Germinal center (tissue), 1 donor: ENCODE measurements at places on chromosomes 1 and 21.

DNA sequence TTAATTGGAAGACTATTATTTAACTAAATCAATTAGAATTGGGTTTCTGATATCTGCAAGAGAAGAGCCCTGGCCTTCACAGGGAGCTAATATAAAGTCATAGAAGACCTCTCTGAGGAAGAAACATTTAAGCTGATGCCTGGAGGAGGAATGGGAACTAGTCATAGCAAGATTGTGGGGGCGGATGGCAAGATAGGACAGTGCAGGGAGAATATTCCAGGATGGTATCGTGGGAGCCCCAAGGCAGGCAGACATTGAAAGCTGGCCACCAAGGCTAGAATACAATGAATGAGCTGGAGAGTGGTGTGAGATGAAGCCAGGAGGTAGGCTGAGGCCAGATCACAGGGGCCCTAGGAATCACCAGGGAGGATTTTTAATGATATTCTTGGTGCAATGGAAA is 20.8 kb upstream of the MYSM1 start:
- no peak for DNase-seq

DNA sequence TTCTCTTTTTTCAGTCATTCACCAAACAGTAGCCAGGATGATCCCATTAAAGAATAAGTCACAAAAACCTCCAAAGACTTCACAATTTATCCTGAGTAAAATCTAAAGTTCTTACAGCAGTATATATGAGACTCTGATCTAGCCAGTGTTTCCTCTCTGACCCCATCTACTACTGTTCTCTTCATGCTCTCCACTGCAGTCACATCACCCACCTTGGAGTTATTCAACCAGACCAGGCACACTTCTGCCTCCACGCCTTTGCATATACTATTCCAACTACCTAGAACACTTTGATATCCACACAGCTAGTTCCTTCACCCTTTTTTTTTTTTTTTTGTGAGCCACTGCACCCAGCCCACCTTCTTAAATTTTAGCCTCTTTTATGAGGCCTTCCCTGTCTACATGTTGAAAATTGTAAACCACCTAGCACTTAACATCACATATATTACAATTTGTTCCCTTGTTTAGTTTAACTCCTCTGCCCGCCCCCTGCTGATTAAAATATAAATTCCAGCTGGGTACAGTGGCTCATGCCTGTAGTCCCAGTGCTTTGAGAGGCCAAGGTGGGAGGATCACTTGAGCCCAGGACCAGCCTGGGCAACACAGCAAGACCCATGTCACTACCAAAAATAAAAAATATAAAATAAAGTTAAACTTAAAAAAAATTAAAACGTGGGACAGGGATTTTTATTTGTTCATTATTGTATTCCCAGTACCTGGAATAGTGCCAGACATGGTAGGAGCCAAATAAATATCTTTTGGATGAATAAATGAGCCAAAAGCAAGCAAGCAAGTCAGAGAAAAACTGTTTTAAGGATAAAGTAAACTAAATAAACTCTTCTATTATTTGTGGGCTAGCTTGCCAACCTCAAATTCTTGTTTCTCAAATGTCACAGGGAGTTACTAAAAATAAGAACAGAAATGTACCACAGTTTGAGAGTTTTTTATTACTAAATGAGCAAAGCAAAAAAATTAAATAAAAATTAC is 35.2 kb upstream of the MUTYH start:
- DNase-seq: peak; percentile 24

- no peak for DNase-seq
Observed at GRCh38 chr1:41648844-41649243, 164.4 kb upstream of the EDN2 start.

GRCh38 chr21:14844001-14844400 is 220.8 kb downstream of the NRIP1 start:
- DNase-seq: no peak

DNA sequence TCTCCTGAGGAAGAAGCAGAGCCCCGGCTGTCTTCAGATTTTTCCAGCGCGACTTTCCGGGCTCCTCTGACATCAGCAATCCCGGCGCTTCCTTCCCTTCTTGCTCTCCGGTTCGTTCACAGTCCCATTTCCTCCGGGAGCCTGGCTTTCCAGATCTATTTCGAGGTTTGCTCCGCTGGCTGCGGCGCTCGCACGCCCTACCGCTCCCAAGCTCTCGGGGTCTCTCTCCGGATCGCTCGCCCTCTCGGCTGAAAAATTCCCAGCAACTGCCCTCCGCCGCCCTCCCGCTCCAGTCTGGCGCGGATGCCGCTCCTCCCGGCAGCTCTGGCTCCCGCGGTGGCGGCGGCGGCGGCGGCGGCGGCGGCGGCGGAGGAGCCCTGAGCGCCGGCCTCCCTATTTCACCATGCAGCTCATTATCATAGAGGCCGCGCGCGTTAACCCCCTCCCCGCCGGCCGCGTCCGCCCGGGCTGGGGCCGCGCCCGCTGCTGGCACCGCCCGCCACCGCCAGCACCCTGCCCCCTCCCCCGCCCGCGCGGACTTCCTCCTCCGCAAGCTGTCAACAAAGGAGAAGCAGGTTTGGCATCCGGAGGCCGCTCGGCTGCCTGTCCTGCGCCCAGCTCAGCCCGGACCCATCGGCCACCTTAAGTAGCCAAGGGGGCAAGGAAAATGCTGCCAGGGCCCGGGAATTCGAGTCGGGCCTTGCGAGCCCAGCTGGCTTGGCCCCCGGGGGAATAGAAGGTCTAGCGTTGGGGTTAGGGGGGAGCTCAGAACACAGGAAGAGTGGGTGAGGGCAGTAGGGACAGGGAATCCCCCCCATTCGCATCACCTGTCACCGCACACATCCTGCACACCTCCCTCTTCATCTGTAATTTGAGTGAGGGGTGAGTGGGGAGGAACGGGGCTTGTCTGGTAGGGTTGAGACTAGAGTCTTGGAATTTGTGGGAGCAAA is at the start of gene PLXNA2:
Gene PLXNA2, minus strand, starts transcription at position 418 of the 950 bp plus-strand sequence. CDS start 26,462 bp downstream, outside the sequence.
- DNase-seq: peak; percentile 79

DNA sequence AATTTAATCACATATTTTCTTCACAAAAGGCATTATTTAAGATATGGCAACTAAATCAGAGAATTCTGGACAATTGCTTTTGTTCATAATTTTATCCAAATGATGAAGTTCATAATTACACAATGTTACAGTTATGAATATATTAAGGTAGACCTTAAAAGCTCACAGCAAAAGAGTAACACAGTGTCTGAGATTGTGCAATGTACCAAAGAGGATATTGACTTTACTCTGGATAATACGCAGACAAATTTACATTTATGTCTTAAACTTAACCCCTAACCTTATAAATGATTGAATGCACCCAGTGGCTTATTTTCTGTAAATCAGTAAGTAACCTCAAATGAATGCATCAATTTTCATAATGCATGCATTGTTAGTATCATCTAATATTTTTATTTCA is 216.2 kb upstream of the SAMSN1 start:
- no peak for DNase-seq
